ENCODE measurements at places on chromosomes 2 and 18.

DNA sequence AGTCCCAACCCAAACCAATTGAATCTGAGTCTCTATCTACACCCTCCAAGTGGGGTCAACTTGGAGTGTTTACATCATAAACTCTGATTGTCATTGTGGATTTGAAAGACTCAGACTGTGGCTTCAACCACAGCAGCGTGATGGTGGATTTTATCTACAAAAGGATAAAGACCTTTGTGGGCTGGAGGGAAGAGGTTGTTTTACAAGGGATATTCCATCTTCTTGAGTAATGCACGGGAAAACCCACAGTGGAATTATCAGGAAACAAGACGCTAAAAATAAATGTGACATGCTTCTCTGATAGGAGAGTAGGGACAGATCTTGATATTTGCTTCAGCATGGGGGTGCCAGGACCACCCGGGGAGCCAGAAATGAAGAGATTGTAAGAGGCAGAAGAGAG, 93.5 kb downstream of the LPIN1 start:
- no peak for DNase-seq

DNA sequence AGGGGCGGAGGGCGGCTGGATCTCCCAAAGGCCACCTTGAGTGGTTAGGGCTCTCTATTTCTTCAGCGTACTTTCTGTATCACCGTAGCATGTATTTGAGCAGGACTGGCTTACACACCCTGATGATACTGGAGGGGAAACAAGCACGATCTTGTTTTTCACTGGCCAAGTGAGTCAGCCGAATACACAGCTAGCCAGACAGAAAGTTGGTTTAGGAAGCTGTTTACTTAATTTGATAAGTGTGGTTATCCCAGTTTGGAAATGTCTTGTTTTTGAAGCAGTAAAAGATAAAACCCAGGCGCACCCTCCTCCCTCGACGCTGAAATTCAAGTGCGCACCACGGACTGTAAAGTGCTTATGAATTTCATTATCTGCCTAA, 582 bp downstream of the RIOK3 start:
- DNase-seq = peak; percentile 45

DNA sequence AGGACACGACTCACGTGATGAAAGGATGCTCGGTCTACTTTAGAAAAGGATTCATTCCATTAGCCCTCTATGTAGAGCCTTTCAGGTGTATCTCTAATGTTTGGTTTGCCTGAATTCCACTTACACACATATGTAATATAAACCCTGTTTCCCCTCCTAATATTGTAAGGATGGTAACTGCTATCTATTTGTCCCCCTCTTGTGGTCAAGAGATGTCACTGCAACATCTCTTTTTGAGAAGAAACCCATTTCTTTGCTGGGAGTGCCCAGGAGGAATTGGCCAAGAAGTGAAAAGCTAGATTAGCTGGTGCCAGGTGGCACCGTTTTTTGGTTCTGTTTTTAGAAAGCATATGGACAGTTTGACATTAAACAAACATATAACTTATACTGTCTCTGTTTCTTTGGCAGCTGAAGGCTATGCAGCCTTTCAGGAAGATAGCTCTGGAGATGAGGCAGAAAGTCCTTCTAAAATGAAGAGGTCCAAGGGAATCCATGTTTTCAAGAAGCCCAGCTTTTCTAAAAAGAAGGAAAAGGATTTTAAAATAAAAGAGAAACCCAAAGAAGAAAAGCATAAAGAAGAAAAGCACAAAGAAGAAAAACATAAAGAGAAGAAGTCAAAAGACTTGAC, 41.2 kb downstream of the RALBP1 start:
- DNase-seq = peak; percentile 22

- no peak for DNase-seq
Observed at GRCh38 chr2:60441800-60442199, 111.7 kb downstream of the BCL11A start.

DNA sequence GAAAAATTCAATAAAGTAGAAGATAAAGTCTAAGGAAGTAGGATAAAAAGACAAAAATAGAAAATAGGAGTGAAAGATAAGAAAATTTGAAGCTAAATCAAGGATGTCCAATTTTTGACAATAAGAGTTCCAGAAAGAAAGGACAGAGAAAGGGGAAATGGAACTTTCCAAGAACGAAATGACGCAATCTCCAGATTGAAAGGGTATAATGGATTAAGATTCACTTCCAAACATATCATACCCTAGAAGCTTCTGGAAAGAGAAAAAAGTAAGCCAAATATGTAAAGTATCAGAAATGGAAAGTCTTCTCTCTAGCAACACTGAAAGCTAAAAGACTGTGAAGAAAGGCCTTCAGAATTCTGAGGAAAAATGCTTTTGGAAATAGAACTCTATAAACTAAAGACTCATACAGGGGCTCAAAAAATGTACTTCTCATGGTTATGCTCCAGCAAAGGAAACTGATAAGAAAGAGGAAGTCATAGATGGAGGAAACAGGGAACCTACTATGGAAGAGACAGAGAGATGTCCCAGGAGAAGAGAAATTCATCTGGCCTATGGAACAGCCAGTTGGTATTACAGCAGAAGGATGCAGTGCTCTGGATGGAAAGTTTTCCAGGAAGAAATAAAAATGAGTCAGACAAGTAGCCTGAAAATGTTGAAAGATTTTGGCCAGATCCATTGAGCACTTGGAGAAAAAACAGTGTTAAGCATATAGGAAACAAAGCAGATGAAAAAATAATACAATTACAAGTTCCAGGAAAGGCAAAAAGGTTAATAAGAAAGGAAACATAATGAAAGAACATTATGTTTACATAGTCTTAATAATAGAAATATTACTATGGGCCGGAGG, 20.1 kb downstream of the CASP8 start:
- no peak for DNase-seq

DNA sequence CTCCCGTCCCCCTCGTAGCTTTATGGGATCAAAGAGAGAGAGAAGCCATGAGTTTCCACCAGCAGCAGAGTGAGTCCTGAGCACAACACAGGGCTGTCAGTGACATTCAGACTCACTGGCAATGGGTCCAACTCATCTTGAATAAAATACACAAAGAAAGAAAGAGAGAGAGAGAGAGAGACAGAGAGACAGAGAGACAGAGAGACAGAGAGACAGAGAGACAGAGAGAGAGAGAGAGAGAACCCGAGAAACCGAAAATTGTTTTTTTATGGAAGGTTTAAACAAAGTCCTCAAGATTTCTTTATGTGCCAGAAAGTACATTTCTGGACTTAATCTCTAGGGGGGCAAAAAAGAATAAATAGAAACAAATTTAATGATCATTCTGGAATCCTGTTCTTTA, 11.5 kb upstream of the BCL2 start:
- DNase-seq = no peak

- DNase-seq = peak; percentile 78
Observed at GRCh38 chr2:236731767-236732580, 162.3 kb downstream of the ACKR3 start.

DNA sequence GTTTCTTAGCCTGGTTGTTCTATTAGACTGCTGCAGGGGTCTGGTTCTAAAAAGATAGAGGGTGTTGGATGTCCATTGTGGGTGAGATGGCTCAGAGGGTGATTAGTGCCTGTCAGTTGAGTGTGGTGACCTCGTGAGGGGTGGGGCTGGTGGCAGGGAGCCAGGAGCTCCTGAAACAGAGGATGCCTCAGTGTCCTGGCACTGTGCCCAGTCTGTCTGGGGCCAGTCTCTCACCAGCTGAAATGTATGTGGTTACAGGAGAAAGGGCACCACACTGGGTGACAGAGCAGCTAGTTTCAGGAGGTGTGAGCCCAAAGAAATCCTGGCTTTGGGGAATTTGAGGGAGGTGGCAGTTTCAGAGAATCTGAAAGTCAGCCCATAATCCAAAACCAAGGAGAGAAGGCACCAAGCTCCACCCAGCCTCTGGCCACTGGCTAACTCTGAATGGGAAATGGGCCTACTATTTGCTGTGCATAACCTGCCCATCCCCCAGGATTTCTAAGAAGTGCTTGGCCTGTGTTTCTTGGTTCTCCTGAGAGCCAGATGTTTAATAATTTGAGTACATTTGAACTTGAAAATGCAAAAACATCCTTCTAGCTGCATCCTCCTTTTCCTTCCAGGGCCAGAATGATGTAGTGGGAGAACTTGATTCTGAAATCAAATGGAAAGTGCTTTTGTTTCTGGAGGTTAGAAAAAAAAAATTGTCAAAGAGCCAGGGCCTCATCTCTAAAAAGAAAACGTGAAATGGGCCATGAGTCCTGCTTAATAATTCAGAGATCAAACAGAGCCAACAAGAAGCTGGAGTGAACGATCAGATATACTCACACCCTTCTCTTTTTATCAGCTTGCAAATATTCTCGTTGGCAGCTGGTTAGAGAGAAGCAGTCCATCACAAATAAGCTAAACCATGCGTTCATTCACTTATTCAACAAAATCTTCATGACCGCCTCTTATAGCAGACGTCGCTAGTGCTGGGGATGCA, 92.3 kb downstream of the B3GNT2 start:
- peak; percentile 42 for DNase-seq

- DNase-seq = no peak
Observed at GRCh38 chr2:43727634-43728014, 46.2 kb upstream of the DYNC2LI1 start.

DNA sequence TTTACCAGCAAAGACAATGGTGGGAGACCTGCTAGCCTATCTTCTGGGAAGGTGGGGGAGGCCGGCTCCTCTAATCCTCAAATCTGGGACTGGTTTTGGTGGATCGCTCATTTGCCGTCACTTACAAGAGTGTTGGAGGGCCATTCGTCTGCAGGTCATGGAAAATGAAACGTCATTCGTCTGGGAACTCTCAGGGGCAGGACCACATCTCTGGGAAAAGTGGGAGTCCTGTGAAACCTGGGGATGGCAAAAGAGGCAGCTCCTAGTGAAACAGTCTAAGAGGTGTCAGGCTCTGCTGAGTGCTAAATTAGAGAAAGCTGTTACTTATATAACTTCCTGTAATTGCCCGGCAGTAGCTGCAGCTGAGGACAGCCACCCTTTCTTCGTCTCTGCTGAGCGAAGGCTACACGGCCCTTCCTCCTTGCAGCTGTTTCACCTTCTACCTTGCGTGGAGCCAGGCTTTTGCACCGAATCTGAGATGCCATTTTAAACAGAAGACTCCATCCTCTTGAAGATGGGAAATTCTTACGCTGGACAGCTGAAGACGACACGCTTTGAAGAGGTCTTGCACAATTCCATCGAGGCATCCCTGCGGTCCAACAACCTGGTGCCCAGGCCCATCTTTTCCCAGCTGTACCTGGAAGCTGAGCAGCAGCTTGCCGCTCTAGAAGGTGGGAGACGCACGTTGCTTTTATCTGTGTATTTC, 22.4 kb downstream of the GREB1 start:
- DNase-seq = no peak

DNA sequence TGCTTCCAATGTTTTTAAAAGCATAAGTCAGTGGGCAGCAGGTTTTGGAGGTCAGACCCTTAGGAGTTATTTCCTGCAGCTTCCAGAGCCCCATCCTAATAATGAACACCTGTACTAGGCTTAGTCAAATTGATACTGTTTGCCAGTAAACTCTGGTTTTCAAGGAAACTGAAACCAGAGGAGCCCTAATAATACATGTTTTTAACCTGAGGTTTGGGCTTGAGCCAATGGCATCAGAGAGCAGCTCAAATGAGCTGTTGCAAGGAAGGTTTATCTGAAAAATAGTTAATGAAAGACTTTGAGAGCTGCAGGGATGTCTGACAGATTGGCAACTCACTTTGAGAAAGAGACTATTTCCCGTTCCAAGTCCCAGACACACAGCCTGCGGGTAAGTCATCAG, 54.6 kb downstream of the DCC start:
- peak; percentile 6 for DNase-seq

GRCh38 chr2:65957454-65957853, 477.5 kb upstream of the MEIS1 start:
- no peak for DNase-seq

DNA sequence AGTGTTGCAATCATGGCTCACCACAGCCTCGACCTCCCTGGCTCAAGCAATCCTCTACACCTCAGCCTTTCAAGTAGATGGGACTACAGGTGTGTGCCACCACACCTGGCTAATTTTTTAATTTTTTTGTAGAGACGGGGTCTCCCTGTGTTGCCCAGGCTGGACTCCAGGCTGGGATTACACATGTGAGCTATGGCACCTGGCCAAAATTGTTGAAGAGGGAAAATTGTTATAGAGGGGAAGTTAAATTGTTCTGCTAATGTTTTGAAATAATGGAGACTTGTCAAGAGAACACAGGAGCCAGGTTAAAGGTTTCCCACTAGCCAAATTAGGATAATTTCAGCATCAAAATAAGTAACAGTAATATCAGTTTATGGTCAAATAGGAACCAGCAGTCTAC, 25.1 kb downstream of the PPIG start:
- DNase-seq = no peak

DNA sequence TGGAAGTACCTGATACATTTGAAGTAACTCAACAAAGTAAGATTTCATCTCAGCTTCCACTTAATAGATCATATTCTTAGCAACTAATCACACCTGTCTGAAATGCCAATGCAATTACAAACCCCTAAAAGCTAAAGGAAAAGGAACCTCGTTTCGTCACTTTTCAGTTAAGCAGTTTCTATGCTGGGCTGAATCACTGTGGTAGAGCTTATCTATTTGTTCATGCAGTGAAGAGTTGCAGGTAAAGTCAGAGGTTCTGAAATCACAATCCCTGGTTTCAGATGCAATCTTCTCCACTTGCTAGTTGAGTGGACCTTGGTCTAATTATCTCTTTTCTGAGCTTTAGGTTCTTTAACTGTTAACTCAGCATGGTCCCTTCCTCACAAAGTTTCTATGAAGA, 6.3 kb downstream of the HRH4 start:
- DNase-seq = no peak

GRCh38 chr18:71223486-71223885, 934.6 kb downstream of the SOCS6 start:
- no peak for DNase-seq

- peak; percentile 40 for DNase-seq
Observed at GRCh38 chr18:76491776-76492668, 3.0 kb downstream of the ZNF516 start.

GRCh38 chr18:65527879-65528633, 222.8 kb upstream of the CDH7 start:
- no peak for DNase-seq

- DNase-seq = no peak
Observed at GRCh38 chr2:197674591-197674990, 796 bp downstream of the RFTN2 start.

GRCh38 chr2:30356071-30356470, 91.0 kb upstream of the LCLAT1 start:
- no peak for DNase-seq

DNA sequence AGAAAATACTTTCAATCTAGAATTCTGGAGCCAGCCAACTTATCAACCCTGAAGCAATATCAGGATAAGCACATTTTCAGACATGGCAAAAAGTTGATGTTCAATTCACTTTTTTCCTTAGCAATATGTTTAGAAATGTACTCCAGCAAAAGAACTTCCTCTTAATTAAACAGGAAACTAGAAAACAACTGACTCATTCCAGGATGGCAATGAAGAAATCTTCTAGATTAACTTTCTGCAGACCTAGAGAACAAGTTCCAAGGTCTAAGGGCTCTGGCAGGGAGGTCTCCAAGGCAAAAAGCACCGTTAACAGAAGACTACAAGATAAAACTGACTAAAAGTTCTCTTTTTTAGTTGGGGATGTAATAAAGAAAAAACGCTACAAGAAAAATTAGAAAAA, 69.2 kb upstream of the VWC2L start:
- no peak for DNase-seq

GRCh38 chr2:234699456-234699855, 202.6 kb upstream of the ARL4C start:
- DNase-seq = no peak

GRCh38 chr18:74040459-74041332, 106.9 kb downstream of the FBXO15 start:
- DNase-seq = peak; percentile 71

All from small intestine (tissue), 16 donors.